Common myeloid progenitor, CD34-positive (primary cell): ENCODE measurements at places on chromosomes 3 and 15.

- DNase-seq: no peak
Observed at GRCh38 chr3:37935756-37936666, 54.6 kb upstream of the VILL start.

DNA sequence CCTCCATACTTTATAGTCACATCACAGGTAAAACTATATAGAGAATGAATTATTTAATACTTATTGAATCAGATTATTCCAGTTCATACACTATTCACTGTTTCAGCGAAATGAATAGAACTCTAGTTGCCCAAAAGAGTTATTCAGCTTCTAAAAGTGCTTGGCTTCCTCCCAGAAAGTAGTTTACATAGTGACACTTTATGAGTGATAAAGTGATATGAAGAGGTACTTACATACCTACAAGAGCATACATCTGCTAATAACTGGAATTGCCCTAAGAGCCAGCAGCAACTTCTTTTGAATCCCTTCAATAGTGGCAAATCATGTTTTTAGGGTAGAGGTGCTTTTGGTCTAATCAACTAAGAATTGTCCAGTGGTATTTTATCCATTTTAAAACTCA, 635.1 kb upstream of the AGTR1 start:
- DNase-seq: no peak

- DNase-seq: no peak
Observed at GRCh38 chr3:175105066-175105465, 245.9 kb downstream of the NAALADL2 start.

- no peak for DNase-seq
Observed at GRCh38 chr3:80643421-80643820, 875.6 kb upstream of the ROBO1 start.

DNA sequence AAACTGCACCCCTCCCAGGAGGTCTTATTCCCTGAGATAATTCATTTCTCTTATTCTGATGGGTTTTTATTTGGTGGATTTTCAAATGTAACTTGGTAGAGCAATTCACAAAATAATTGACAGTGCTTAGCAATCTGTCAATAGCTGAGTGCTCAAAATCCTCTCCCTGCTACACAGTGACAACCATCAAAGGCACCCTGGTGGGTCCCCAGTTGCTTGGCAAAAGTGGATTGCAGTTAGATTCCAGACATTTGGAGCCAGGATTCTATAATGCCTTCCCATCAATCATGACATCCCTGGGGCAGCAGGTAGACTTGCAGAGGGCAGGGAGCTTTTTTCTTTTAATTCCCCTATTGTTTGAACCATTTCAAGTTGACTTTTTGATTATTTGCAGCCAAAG, 59.0 kb downstream of the FHIT start:
- DNase-seq: no peak

DNA sequence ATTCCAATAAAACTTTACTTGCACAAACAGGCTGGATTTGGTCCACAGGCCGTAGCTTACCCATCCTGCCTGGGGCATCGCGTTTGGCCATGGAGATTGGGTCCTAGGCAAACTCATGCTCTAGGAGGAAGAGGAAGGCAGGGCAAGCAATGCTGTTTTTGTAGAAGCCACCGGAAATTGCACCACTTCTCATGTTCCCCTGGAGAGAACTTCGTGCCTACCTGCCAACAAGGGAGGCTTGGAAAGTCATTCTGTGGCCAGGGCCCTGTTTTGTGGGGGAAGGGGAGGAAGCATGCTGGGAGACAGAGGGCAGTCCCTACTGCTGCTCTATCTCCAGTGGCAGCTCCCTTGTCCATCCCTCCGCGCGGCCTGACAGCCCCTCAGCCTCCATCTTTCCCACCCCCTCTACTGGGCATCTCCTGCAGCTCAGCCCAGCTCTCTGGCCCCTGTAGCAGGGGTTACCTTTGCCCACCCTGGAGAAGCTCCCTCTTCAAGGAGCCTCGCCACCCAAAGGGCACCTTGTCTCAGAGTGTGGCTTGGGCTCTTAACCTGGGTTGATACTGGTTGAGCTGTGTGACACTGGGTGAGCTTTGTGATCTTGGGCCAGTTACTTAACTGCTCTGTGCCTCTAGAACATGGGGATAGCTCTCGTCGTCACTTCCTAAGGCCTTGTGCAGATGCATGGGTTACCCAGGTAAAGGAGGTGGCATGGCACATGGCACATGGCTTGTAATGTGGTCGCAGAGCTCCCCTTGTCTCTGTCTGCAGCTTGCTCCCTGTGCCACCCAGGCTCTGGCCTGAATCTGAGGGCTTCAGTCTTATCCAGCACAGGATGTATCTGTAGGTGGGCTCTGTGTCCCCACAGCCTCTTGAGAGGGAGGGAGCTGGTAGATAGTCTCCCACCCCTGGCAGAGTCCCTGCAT, 6.1 kb downstream of the ABTB1 start:
- DNase-seq: no peak

DNA sequence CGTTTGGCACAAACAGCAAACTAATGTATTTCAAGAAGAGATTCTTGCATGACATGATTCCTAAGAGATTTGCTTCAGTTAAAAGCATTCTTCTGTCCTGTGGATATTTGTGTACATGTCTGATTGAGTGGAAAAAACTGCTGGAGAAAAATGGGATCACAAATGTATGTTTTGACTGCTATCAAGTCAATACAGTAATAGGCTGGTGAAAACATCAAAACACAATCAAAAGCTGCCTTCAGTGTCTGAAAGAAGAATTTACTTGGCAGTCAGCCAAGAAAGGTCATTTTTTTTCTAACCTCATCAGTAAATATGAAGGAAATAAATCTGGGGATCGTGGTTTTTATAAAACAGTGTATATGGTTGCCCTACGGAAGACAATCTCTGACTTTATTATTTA, 1214.8 kb downstream of the NSUN3 start:
- DNase-seq: no peak

GRCh38 chr15:63238796-63239195, 38.6 kb upstream of the APH1B start:
- no peak for DNase-seq

GRCh38 chr3:45226206-45226915, at the start of gene TMEM158:
Gene TMEM158, minus strand, starts transcription at chr3:45226287. Its CDS starts 260 bp downstream, at chr3:45226027.
- DNase-seq: peak; percentile 43

- DNase-seq: no peak
Observed at GRCh38 chr15:38745126-38745525, 180.5 kb upstream of the RASGRP1 start.

DNA sequence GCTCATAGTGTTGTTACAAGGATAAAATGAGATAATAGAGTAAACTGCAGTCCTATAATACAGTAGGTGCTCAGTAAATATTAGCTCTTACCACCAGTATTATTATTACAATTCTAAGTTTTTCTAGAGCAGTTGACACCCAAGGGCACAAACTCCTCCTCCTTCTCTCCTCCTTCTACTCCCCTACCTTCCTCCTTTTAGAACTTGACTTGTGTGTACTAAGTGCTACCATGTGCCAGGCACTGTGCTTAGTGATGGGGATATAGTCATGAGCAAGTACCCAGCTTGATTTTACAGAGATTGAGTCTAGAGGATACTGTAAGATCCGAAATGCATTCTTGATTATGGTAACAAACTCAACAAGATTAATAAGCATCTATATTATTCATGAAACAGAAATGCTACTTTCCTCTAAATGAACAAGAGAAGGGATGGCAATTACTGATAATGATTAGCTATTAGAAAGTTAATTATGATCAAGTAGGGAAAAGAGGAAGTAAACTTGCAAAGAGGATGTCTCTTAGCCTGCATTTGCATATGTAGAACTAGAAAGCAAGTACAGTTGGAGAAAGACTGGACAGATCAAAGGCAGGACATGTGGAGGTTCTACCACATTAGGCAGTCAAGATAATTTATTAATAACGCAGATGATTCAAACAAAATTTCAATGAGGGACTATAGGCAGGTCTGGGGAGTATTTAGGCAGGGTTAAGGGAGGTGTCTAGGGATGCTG, 72.3 kb downstream of the CLDN11 start:
- DNase-seq: no peak

DNA sequence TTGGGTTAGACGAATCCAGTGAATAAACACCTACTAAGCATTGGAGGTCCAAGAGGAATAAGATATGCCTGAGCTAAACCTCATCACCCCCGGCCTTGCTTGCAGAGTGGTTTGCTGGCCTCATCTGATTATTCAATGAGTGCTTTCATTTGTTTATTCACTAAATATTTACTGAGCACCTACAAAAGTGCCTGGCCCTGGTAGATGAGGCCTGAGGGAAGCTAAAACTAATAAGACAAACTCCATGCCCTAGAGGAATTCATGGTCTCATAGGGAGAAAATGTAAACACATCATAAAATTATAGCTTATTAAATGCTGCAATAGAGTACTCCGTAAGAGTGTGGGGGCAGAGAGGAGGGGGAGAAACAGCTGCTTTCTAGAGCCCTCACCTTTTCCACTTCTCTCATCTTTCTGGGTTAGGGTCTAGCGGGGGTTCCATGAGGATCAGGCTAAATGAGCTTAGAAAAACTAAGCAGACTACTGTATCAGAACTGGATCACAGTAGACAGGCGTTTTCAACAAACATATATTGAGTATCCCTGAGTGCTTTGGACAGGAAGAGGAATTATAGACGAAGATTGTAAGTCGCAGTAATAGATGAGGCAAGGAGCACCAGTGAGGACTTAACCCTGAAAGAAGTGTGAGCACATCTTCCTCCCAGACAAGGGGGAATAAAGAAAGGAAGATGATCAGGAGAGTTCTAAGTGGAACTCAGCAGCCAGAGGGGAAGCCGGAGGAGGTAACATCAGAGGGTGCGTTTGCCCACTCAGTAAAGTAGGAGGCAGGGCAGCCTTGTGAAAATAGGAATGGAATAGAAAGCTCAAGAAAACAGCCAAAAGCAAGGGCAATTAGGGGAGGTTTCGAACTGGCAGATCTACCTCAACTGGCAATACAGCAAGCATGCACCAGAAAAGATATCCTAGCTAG, 31.5 kb upstream of the LAMP3 start:
- DNase-seq: no peak

DNA sequence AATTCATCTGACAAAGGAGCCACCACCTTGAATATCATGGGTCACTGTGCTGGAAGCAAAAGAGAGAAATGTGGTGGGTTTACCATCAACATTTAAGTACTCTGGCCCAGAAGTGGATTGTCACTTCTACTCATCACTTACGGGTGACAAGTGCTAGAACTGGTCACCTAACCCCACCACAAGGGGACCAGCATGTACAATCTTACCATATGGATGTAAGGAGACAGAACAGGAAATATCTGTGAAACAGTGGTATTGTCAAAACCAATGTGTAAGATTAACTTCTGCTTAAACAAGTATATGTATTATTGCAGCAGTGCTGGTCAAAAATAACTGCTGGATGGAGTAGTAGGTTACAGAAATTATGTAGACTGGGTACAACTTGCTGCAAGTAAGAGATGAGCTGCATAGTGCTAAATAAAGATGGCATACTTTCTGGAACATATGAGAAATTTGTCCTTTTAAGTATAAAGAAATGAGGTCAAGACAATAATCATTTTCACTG, 171.8 kb downstream of the POTEB3 start:
- peak; percentile 63 for DNase-seq

- no peak for DNase-seq
Observed at GRCh38 chr3:181948286-181948685, 236.6 kb downstream of the SOX2 start.

- DNase-seq: no peak
Observed at GRCh38 chr3:78098367-78098766, 1058.5 kb downstream of the ROBO2 start.

DNA sequence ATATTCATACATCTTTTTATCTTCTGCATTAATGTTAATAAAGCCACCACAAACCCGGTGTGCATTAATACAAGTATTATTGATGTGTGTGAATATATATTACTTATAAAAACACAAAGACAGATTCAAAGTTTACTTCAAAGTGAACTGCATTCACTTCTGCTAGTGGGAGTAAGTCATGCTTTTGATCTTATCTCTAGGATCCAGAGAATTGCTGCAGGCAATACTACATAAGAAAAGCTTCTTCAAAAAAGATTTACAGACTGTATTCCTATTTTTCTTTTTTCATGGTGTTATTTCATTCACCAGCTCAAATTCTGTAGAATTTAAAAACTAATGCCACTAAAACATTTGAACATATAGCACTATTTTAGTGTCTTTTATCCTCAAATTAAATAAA, 87.5 kb upstream of the CBLB start:
- no peak for DNase-seq

DNA sequence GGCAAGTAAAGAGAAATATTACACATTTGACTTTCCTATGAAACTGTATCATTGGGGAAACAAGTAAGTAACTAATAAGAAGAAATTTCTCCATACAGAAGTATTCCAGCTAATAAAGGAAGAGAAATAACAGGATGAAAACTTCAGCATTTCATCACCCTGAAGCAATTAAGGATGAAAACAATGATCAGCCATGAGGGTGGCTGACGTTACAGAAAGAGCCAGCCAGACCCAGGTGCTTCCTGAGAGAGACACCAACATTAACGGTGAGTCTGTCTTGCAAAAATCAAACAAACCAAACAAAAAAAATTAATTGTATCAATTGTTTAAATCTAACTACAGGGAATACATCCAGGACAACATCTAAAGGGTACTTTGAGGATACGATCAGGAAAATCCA, 190.0 kb downstream of the ARRDC4 start:
- peak; percentile 49 for DNase-seq

DNA sequence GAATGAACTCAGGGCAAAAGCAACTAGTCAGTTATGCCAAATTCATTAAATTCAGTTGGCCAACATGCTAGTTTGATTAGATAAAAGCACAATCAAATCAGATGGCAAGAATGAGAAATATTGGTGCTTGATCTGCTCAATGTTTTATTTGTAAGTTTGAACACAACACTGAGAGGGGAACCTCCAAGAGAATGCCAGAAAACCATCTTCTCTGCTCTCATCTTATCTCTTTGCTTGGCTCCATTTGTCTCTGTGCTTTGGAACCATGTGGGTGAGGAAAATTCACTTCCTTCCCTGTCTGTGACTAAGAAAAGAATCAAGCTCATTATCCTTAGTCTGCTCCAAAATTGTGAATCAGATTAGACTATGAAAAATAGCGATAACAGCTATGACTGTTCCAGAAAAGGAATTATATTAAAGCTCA, 43.6 kb upstream of the DCBLD2 start:
- no peak for DNase-seq

- DNase-seq: no peak
Observed at GRCh38 chr3:181932039-181932438, 220.3 kb downstream of the SOX2 start.

GRCh38 chr15:59703979-59704796, 15.1 kb upstream of the BNIP2 start:
- DNase-seq: no peak

DNA sequence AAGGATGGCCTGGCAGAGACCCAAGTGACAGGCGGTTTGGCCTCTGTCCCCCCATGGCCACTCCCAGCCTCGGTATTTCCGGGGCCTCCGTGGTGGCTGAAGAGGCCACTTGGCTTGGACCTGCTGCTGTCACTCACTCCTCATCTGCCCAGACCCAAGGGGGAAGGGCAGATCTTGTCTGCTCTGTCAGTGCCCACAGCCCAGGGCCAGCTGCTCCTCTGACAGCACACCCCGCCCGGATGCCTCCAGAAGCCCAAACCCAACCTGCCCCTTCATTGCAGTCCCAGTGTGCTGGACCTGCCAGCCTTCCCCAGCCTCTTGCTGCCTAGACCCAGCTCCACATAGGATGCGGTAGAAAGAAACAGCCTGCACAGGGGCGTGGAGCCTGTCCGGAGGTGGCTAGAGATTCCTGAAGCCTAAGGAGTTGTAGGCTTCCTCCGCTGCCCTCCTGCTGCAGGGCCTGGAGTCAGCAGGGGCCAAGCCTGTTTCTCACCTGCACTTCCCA, 52.0 kb downstream of the MAGEF1 start:
- no peak for DNase-seq

GRCh38 chr3:161409069-161409468, 37.8 kb upstream of the SPTSSB start:
- DNase-seq: peak; percentile 57
